ENCODE measurements at places on chromosomes 2 and 18.

DNA sequence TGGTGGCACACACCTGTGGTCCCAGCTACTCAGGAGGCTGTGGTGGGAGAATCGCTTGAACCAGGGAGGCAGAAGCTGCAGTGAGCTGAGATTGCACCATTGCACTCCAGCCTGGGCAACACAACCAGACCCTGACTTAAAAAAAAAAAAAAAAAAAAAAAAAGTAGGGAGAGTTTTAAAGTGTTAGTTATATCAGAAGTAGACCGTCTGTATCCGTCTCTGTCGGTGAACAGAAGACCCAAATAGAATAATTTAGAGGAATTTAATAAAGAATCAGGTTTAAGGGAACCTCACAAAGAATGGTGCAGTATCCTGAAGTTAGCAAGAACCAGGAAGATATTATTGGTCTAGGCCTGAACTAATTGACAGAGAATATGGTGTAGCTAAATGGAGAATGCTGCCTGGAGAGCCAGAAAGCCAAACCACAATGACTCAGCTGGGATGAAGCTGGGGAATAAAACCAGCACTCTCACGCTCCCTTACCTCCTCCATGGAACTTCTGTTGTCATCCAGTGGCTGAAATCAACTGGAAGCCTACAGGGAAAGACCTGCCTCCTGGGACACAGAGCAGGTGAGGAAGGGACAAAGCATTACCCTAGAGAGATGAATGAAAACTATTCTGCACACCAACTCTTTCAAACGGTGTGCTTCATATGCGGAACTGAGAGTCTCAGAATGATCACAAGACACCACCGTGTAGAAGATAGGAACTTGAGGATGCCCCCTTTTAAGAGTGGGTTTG is 39.1 kb upstream of the PLEKHM3 start:
- DNase-seq = no peak

- no peak for DNase-seq
Measured at GRCh38 chr18:55575066-55575465, 12.9 kb downstream of the TCF4 start.

DNA sequence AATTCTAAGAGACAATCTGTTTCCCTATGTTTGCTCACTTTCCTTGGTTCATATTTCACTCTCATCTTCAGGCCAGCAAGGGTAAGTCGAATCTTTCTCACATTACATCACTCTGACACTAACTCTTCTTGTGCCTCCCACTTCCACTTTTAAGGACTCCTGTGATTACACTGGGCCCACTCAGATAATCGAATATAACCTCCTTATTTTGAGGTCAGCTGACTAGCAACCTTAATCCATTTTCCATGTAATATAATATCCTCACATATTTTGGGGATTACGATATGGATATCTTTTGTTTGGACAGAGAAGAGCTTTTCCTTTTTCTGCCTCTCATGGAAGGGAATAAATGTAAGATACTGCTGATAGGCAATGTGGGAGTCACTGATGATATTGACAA is 2015.7 kb upstream of the LRRTM1 start:
- DNase-seq = no peak

DNA sequence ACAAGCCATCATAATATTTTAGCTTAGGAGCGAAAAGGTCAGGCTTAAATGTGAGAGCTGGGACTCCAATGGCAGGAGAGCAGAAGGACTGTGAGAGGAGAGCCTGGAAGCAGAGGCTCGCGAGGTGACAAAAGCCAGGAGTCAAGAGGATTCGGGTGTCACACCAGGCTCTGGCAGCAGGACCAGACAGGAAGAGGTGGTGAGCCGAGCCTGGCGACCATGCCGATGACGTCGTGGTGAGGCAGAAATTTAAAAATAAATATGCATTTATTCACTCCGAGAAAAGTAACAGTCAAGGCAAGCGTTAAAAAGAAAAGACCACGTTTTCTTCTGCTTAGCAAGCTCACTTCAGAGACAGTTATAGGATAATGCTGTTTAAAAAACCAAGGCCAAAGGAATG is 31.3 kb upstream of the ZNF236 start:
- no peak for DNase-seq

GRCh38 chr2:9497017-9497416 is 22.7 kb downstream of the IAH1 start:
- DNase-seq = peak; percentile 67
